ENCODE measurements at places on chromosomes 4 and X.

DNA sequence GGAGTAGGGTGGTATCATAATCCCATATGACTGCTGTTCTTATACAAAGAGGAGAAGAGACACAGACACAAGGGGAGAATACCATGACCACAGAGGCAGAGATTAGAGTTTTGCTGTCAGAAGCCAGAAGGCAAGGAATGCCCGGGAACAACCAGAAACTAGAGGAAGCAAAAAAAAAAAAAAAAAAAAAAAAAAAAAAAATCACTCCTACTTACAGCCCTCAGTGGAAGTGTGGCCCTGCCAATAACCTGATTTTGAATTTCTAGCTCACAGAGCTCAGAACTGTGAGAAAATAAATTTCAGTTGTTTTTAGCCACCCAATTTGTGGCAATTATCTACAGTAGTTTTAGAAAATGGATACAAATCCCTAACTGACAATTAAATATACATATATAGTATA is 30.4 kb upstream of the UBE2NL start:
- H3K36me3 ChIP-seq = no peaks in the 10 kb centered on the region
- H3K4me1 ChIP-seq = no peaks in the 10 kb centered on the region
- no peak overlapping the region for H3K4me3 ChIP-seq
- H3K27ac ChIP-seq = no peak overlapping the region
- no peak for DNase-seq

DNA sequence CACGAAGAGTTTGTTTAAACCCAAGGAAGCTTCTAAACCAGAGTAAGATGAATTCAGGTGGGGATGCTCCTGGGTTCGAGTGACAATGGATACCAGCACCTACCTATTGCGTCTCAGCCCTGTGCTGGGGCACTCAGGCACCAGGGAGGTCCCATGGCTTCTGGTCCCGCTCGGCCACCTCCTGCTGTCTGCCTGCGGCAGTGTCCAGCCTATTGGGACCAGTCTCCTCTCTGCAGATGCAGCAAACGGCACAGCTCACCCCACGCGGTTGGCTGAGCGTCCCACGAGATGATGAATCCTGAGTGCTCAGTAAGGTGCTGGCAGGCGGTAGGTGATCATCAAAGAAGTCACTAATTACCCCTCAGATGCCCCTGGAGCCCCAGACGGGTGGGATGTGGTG is 75.2 kb downstream of the ACOX3 start:
- H3K4me3 ChIP-seq = no peak overlapping the region
- DNase-seq = no peak
- H3K27ac ChIP-seq = no peak overlapping the region

GRCh38 chr4:84750960-84751283 is 168.0 kb downstream of the CDS1 start:
- no peak overlapping the region for H3K27ac ChIP-seq
- H3K27me3 ChIP-seq = no peaks in the 10 kb centered on the region
- DNase-seq = no peak
- no peaks in the 10 kb centered on the region for H3K36me3 ChIP-seq
- H3K4me1 ChIP-seq = no peaks in the 10 kb centered on the region

DNA sequence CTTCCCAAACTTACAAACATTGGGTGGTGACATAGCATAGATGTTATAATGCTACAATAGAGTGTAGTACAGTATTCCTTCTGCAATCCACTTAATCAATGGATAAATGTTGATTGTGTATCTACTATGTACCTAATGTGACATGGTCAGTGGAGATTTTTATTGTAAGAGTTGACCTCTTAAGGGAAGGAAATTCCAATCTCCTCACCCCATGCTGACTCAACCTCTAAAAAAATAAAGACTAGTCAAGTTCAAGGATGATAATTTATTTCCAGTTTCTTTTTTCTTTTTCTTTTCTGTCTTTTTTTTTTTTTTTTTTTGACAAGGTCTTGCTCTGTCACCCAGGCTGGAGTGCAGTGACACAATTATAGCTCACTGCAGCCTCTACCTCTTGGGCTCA is 206.5 kb upstream of the STS start:
- no peak overlapping the region for H3K27ac ChIP-seq
- no peaks in the 10 kb centered on the region for H3K27me3 ChIP-seq
- H3K4me3 ChIP-seq = no peak overlapping the region
- H3K36me3 ChIP-seq = no peaks in the 10 kb centered on the region

- no peak overlapping the region for H3K4me3 ChIP-seq
- peaks cover 7% of the 10 kb centered on the region for H3K4me1 ChIP-seq
- no peak for DNase-seq
These were observed 37.6 kb upstream of the SHISA3 start for GRCh38 chr4:42359711-42360110.

GRCh38 chr4:159107203-159107925 is 4.5 kb downstream of the RAPGEF2 start:
- no peak overlapping the region for H3K27ac ChIP-seq
- H3K36me3 ChIP-seq = peaks cover 18% of the 10 kb centered on the region
- peaks cover 33% of the 10 kb centered on the region for H3K4me1 ChIP-seq
- H3K4me3 ChIP-seq = no peak overlapping the region

GRCh38 chr4:35364321-35364870 is 879.9 kb downstream of the ARAP2 start:
- H3K27me3 ChIP-seq = no peaks in the 10 kb centered on the region
- H3K4me3 ChIP-seq = no peak overlapping the region

DNA sequence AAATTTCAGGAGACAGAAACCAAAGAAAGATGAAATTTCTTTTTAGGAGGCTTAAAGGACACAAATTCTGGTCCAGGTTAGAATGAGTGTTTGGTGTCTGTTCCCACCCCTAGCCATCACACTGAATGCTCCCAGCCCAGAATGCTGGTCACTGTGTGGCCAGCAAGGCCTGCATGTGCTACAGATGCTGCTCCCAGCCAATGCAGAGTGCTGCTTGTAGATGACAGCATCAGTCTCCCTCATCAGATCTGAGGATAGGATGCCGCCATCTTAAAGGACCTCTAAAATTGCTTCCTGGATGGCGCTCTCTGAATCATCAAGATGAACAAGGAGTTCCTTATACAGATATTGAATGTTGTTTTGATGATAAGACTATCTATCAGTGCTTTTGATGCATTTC is 17.9 kb upstream of the UBA6 start:
- H3K4me1 ChIP-seq = no peaks in the 10 kb centered on the region
- no peaks in the 10 kb centered on the region for H3K36me3 ChIP-seq
- no peaks in the 10 kb centered on the region for H3K27me3 ChIP-seq
- DNase-seq = no peak
- no peak overlapping the region for H3K4me3 ChIP-seq

- DNase-seq = no peak
- no peaks in the 10 kb centered on the region for H3K27me3 ChIP-seq
- H3K4me3 ChIP-seq = no peak overlapping the region
- peaks cover 2% of the 10 kb centered on the region for H3K36me3 ChIP-seq
- H3K27ac ChIP-seq = no peak overlapping the region
These were observed 199.7 kb upstream of the MAMLD1 start for GRCh38 chrX:150163221-150163930.

DNA sequence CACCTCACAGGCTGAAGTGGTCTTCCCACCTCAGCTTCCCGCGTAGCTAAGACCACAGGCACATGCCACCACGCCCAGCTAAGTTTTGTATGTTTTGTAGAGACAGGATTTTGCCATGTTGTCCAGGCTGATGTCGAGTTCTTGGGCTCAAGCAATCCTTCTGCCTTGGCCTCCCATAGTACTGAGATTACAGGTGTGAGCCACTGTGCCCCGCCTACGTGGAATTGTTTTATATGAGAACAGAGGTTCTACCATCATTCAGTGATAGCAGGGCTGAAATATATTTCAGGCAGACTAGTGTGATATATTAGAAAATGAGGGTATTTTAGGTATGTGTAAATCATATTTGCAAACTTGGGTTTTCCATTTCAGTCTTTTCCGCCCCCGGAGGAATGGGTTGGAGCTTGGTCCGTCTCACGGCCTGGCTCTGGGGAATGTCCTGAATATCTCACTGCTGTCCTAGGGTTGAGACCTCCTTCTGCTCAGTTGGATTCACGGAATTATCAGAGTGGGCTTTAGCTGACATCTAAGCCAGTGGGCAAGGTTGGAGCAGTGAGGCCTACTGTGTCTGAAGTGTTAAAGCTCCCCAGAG is 19.9 kb downstream of the NSD2 start:
- H3K27ac ChIP-seq = no peak overlapping the region
- DNase-seq = no peak
- peaks cover 16% of the 10 kb centered on the region for H3K4me1 ChIP-seq

DNA sequence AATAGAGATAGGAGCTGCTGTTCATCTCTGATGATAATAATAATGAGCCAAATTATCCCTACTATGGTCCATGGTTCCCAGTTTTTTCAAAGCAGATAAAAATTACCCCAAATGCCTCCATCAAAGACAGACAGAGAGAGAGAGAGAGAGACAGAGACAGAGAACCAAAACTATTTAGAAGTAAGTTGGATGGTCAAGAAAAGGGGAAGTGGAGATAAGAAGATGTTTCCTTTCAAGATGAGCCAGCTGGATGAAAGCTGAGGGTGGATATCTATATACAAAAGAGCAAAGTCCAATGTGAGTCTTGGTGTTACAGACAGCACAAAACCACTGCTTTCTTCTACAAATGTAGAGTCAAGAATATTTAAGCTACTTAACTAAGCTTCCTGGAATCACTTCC is 173.9 kb downstream of the GRIA3 start:
- H3K4me1 ChIP-seq = no peaks in the 10 kb centered on the region
- no peak overlapping the region for H3K4me3 ChIP-seq
- no peaks in the 10 kb centered on the region for H3K36me3 ChIP-seq

DNA sequence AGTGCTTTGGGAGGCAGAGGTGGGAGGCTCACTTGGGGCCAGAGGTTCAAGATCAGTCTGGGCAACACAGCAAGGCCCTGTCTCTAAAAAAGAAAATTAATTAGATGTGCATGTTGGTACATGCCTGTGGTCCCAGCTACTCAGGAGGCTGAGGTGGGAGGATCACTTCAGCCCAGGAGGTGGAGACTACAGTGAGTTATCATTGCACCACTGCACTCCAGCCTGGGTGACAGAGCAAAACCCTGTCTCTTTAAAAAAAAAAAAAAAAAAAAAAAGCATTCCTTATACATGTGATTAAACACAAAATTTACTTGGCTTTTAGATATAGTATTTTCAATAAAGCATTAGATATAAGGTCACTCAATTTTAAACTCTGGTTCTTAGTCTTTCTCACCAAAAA is 34.9 kb downstream of the SMARCA1 start:
- no peaks in the 10 kb centered on the region for H3K36me3 ChIP-seq
- H3K4me1 ChIP-seq = no peaks in the 10 kb centered on the region
- DNase-seq = no peak
- H3K27me3 ChIP-seq = no peaks in the 10 kb centered on the region

DNA sequence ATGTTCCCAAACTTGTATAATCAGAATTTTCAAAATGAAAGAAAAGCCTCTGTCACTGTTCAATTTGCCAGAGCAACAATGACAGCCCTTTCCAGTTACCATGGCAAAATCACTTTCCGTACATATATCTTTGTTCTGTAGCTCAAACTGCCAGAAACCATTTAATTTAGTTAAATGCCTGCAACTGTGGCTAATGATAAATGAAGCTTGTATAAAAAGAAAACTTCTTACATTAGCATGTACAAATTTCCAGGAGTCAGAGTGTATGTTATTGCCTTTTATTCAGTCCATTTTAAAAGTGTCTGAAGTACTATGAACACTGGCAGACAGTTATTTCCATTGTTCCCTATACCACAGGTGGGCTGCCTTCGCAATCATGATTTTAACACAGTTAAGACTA is 30.3 kb downstream of the ARAP2 start:
- H3K4me3 ChIP-seq = no peak overlapping the region
- H3K27me3 ChIP-seq = no peaks in the 10 kb centered on the region
- H3K27ac ChIP-seq = no peak overlapping the region
- no peak for DNase-seq

DNA sequence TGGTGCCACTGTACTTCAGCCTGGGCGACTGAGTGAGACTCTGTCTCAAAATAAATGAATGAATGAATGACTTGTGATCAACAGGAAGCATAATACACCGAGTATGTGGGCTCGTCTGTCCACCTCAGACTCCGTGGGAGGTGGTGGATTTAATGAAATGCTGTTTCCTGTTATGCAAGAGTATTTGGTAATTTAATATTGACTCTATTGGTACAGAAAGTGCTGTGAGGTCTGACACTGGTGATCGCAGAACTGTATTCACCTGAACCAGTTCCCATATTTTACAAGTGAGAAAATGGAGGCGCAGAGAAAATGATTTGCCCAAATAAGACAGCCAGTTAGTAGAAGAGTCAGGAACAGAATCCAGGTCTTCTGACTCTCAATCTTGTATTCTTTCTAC is 423.3 kb downstream of the RAPGEF2 start:
- H3K4me3 ChIP-seq = no peak overlapping the region
- H3K36me3 ChIP-seq = no peaks in the 10 kb centered on the region
- H3K27ac ChIP-seq = no peak overlapping the region

DNA sequence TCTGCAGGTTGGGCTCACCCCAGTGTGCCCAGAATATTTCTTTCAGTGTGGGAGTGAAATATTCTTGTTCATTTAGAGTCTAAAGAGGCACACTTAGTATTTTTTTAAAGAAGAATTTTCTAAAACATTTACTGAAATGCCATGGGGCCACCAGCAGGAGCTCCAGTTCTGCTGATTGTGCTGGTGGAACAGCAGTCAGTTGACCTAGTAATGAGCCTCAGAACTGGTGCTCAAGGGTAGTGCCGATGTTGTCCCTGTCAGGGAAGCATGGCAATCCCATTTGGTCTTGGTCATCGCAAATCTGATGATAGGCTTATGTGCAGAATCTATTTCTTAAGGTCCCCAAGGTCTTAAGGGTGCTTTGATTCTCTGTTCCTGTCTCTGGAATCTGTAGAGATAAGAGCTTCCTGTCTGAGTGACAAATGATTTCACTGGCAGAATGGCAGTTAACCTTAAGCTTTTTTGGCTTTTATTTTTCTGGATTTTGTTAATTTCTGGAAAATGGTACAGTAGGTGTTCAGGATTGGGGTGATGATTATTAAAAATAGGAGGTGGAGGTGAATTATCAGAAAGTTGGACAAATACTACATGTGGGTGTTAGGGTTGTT is 31.3 kb downstream of the JADE1 start:
- peak overlapping the region; percentile 84 for H3K27ac ChIP-seq
- DNase-seq = no peak
- peaks cover 66% of the 10 kb centered on the region for H3K4me1 ChIP-seq
